ENCODE measurements at places on chromosomes 3 and 15.

- no peak for DNase-seq
Measured at GRCh38 chr3:123997543-123997942, 5.6 kb upstream of the ROPN1 start.

DNA sequence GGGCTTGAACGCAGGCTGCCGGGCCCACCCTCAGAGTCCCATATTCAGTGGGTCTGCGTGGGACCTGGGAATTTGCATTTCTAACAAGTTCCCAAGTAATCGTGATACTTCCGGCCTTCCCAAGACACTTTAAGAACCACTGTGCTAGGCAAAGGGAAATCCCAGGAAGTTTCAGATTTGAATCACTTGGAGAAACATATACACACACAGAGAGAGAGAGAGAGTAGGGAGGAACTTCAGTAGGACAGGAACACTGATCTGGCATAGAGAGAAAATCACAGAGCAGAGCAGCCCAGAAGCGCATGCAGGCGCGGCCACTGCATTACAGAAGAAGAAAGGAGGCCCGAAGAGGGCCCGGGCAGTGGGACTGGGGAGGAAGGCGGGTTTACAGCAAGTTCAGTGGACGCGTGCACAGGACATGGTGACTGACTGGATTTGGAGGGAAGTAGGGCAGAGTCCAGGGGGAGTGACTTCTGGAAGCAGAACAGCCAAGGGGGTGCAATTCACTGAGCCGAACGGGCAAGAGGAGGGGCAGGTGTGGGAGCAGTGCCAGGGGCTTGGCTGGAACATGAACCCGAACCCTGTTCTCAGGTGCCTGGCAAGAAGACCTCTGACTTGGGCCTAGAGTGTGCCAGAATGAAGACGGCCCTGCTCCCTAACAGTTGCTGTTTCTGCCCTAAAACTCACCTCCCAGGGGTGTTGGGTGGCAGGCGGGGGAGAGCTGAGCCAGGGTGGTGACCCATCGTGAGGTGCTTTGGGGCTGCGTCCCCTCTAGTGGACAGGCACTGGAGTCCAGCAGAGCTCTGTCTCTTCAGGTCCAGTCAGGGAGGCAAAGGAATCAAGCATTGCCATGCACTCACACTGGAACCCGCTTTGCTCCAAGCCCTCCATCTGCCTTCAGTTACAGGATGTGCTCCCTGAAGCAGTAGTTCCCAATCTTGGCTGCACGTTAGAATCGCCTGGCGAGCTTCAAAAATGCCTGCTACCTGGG is 101.3 kb upstream of the HES1 start:
- no peak for DNase-seq

DNA sequence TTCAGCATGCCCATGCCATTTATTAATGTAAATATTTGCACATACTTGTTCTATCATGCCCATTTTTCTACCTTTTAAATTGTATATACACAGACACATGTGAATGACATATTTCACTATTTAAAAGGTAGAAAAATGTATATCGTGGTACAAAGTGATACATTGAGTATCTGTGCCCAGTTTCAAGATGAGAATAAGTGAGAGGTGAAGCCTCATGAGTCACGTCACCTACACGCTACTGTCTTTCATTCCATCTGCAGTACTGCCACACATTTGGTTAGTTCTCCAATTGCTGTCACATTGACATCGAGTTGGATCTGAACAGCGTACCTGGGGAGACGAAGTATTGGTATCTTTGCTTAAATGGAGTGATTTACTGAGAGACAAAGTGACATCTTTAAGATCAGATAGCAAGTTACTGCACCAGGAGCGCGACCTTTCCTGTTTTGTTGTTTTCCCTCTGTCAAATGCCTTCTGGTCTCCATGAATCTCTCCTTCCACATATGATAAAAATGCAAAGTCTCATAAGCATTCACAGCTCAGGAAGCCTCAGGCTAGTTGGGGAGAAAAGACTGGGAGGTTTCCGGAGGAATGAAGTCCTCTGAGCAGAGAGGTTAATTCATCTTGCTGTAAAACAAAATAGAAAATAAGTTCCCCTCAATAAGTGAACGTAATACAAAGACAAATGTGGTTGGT is 12.0 kb downstream of the GREM1 start:
- DNase-seq, result no peak

GRCh38 chr3:170768334-170768801 is 101.6 kb downstream of the RPL22L1 start:
- no peak for DNase-seq

DNA sequence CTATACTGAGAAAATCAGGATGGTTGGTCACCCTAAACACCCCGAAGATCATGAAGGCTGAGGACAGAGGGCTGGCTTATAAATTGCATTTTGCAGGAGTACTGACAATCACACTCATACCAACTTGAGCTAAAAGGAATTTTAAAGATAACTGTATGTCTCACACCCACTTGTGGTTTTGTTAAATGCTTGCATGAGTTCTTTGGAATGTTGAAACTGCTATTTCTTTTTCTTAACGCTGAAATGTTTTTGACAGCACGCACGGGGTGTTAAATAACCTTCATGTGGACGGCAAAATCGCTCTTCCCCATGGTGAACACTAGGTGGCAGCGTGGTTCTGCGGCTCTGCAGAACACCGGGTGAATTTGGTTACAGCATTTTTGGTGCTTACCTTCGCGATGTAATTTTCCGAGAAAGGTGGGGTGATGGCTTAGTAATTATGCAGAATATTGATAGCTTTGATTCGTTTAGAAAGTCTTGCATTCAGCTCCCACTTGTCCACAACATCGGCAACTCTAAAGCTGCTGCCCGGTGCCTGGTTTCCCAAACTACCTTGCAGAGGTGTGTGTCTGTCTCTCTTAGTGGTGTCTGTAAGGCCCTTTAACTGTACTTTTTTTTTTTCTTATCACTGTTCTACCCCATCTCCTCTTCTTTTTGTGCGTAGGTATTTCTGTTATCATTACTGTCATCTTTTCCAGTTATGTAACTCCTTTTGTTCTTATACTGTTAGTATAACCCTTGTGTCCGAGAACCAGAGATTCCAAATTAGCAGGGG is 51.7 kb downstream of the ARNT2 start:
- peak; percentile 30 for DNase-seq

- no peak for DNase-seq
Measured at GRCh38 chr15:33729653-33730052, 238.6 kb upstream of the CHRM5 start.
